ENCODE measurements at places on chromosomes 12 and 14.

- no peak for DNase-seq
These were observed 368.6 kb downstream of the BCL11B start for GRCh38 chr14:98903371-98903770.

GRCh38 chr14:20333494-20333841 lies 389 bp upstream of the CCNB1IP1 start:
- no peak for DNase-seq

DNA sequence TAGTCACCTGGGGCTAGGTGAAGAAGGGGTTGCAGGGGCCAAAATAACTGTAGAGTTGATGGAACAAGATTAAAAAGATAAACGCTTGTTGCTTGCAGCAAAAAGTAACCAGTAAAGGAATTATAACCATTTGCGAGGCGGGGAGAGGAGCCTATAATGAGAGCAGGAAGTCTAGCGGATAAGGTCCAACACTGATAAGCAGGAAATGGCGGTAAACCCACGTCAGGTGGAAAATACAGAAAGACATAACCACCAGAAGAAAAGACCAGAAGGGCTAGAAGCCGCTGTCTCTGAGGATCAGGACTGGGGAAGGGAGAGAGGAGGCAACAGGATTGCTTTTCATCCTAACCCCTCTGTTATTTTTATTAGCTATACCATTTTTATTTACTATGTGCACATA lies 303.3 kb downstream of the DPF3 start:
- no peak for DNase-seq

DNA sequence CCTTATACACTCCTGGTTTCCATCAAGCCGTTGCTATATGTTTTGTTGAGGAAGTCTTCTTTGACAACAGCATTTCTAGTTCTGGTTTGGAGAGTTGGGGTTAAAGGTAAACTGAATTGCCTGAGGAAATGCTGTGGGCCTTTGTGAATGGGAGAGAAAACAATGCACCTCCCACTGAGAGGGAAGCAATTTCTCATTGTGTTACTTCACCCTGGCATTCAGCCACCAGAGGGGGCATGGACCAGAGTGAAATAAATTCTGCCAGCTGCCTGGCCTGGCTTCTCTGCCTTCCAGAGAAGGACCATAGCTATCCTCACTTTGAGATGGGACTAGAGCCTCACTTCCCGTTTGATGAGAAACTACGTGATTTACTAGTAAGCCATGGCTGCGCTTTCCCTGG lies 475.3 kb downstream of the EGLN3 start:
- peak; percentile 87 for DNase-seq

- no peak for DNase-seq
These were observed 2.9 kb downstream of the KRT79 start for GRCh38 chr12:52831251-52831650.

DNA sequence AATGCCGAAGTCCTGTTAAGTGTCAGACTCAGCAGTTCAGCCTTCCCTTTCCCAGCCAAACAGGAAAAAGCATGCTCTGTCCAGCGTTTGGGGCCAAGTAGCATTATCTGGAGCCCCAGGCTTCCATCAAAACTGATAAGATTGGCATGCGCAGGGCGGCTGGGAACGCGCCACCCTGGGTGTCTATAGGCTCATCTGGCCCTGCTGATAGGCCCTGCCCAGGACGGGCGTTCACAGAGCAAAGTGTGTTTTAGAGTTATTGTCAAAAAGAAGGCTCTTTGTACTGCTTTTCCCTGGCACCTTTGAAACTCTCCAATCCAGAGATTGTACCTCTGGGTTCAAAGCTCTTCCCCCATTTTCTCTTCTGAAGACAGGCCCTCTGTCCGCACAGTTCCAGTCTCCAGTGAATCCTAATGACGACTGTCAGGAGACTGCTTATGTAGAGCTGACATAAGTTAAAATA lies at the start of gene ART4:
ART4 (minus strand) TSS at position 102 of the 463 bp plus-strand sequence. CDS start 413 bp downstream, outside the sequence.
- DNase-seq, result no peak

DNA sequence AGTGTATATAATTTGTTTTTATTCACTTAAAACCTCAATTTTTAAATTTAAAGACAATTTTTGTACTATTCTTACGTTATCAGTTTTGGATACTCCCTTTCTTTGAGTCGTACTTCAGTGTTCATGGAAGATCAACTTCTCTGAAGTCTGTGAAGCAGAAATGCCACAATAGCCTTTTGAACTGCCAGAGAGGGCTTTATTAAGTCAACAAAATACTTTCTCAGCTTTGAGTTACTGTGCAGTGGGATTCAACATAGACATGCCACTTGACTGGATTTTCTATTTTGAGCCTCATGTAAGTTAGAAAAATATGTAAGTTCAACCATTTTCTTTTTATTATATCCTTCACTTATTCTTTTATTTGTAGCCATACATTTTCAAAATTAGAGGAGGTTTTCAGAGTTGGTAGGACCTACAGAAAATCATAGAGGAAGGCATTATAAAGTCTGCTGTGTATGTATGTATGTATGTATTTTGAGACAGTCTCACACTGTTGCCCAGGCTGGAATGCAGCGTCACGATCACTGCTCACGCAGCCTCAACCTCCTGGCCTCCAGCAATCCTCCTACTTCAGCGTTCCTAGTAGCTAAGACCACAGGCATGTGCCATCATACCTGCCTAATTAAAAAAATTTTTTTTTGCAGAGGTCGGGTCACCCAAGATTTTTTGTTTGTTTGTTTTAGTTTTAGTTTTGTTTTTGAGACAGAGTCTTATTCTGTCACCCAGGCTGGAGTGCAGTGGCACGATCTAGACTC lies 31.3 kb upstream of the BCAT1 start:
- DNase-seq, result no peak

DNA sequence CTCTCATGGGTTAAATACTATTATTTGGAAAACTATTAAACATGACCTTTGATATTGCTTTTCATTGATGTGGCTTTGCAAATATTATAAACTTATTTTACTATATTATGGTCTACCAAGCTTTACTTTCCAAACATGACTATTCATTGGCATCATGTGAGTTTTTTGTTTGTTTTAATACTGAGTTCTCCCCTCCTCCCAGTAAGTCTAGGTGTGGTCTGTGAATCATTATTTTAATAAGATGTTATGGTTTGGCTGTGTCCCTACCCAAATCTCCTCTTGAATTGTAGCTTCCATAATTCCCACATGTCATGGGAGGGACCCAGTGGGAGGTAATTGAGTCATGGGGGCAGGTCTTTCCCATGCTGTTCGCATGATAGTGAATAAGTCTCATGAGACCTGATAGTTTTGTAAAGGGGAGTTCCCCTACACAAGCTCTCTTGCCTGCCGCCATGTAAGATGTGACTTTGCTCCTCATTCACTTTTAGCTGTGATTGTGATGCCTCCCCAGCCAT lies 80.0 kb downstream of the BORCS5 start:
- no peak for DNase-seq

DNA sequence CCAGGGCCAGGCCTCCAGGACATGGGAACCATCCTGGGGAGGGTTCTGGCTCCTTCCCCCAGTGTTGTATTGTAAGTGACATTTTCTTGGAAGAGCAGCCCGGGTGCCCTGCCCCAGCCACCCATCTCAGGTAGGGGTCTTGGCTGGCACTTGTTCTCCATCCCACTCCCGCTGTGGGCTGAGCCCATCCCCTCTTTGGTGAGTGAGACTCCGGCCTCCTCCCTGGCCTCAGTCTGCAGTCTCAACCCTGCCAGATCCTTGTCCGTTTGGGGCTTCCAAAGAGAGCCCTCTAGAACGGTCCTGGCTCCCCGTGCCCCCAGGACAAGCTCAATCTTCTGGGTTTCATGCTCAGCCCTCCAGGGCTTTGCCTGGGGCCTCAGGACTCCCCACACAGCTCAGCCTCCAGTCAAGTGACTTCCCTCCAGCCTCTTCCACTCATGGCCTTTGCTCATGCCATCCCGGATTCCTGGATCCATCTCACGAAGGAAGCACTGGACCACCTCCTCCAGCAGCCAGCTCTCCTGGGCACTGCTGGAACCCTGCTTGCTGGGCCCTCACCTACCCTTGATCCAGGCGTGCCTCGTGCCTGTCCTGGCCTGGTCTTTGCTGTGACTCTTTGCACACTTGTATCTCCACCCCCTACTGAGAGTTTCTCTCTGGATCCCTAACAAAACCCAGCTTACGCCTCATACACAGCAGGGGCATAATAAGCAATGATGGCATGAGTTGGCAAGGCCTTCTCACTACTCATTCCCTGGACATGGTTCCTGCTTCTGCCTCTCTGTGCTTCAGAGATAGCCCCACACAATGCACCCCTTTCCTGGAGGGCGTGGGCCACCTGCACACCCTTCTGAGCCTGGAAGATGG lies 297.4 kb upstream of the RTL1 start:
- no peak for DNase-seq

DNA sequence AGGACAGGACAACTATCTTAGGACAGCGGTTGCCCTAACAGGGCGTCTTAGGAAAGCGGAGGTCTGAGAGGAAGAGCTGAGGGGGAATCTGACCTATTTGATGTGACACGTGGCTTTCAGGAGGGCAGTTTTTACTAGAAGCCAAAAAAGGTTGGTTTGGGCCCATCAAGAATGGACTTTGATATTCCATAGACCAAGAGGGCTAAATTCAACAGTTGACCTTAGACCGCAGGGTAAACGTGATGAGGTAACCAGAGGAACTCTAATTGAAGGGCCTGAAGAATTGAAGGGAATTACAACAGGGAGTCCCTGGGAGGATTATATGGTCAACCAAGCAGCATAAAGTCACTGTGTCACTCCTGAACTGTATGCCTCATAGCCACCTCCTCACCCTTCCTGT lies 11.5 kb downstream of the C1S start:
- no peak for DNase-seq

GRCh38 chr12:122182887-122183587 lies at the start of gene LRRC43:
Gene LRRC43 (plus strand): TSS chr12:122183123. CDS start chr12:122183145, 22 bp downstream.
- no peak for DNase-seq

DNA sequence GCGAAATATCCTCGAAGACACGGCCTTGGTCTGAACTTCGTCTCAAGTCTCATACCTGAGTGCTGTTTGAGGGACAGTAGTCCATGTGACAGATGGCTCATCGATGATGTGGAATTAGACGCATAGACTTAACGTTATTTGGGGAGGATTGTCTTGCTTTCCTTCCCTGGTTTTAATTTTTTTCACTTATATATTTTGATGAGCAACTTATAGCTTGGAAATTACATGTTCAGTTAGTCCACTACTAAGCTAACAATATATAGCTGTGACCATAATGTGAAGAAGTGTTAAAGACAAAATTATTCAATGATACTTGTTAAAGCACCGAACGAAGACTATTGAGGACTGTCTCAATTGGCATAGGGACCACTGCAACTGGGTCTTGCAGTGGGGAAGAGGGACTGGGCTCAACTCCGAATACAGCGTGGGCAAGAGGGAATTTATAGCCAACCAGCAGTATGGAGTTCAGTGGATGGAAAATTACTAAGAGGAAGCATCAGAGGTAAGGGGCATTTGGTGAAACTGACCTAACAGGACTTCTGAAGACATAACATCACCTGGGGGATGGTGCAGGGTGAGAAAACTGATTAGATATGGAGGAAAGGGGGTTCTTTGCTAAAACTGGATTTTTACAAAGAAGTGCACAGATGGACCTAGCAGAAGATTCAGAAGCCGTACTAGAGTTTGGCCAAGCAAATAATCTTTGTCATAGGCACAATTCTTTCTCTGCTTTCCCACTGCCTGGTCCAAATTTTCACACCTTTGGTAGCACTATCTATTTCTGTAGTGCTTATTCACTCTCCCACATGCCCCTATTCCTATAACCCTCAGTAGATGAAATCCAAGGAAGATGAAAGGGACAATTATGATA lies 910 bp upstream of the TM7SF3 start:
- DNase-seq, result no peak

- no peak for DNase-seq
These were observed 274.3 kb downstream of the BCL11B start for GRCh38 chr14:98997526-98998205.

DNA sequence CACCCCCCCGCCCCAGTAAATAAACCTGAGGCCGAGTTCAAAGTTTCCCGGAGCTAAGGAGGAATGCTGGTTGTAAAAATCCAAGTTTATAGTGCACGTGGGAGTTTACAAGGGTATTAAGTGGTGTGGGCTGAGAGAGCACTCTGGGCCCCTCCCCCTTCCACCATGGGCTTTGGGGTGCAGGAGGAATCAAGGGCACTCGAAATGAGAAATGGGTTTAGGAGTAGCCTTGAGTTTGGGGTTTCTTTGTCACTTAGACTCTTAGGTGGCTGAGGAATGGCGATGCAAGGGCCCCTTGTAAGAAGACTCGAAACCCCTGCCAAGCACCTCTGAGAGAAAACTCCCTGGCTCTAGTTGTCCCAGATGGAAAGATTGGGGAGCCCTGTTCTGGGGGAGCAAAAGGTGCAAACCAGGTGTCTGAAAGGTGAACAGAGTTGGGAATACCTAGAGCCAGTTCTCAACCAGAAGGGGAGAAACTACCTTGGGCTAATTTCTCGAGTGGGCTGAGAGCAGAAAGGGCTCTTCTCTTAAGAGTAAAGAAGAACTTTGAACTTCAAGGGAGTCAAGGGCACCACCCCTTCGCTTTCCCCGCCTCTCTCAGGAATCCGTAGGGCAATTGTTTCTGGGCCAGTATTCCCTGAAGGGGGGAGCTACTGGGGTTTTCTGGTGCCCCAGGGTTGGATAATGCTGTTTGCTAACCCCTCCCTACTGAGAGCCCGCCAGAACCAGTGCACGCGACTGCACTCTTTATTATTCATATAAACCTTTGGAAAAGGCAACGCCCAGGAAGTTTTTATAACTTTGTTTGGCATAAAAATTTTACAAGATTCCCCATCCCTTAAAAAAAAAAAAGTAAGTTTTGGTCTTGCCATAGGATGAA lies 4.0 kb upstream of the HOTAIR start:
- DNase-seq, result no peak

DNA sequence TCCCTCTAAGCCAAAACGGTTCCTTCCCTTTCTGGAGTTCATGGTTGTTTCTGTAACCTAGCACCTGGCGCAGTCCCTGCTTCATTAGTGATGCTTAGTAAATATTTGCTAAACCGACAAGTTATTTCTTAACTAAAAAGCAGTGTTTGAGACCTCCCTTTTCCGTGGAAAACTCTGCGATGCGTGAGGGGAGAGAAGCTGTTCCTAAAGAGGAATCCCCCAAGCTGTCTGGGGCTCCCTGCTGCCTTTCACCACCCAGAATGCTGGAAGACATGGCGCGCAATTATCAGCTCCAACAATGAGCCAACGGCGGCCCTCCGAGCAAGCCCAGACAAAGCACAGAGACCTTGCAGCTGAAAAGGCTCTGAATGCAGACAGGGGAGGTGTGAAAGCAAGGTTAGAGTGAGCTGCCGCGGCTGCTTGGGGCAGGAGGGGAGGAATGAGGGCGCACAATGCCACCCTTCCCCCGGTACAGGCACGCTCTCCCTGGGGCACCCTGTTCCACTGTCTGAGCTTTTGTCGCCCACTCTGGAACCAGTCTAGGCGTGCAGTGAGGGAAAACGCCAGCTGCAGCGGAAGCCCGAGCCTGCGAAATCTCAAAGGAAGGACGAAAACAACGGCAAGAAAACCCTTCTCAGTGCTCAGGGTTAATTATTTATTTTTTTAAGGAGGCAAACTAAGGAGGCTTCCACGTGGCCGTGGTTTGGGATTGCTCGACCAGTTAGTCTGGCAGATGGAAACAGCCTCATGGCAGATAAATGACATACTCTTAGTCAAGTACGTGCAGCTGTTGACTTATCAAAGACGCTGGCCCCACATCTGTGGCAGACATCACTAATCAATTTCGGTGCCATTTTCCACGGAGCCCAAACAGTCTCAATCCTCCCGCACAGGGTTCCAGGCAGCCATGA lies 66.3 kb downstream of the RBM19 start:
- DNase-seq, result no peak
